ENCODE measurements at places on chromosomes 16 and 17.

DNA sequence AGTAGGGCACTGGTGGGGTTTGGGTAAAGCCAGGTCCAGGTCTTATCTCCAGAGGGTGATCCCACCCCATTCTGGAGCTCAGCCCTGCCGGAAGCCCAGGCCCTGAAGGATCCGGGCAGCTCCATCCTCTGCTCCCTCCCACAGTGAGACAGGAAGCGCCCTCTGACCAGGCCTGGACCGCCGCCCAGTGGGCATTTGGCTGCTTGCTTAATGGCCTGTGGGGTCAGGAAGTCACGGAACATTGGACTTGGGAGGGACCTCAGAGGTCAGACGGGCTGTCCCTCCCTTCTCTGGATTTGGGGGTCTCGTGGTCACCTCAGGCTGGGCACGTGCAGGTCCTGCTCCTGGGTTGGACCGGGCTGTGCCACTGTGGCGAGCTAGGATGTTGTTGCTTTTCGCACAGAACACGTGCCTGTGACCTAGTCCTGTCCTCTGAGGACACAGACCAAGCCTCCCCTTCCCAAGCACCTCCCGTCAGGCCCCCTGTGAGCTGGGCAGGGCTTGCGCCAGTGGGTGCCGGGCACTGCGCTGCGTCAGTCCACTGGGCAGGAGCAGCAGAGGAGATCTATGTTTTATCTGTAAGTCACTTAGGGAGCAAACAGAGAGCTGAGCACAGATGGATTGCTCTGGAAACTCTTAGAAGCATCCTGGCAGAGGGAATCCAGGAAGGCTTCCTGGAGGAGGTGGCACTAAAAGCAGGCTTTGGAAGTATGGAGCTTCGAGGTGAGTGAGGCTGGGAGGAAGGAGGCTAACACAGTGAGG is 49.4 kb upstream of the GSE1 start:
- no peak for DNase-seq

DNA sequence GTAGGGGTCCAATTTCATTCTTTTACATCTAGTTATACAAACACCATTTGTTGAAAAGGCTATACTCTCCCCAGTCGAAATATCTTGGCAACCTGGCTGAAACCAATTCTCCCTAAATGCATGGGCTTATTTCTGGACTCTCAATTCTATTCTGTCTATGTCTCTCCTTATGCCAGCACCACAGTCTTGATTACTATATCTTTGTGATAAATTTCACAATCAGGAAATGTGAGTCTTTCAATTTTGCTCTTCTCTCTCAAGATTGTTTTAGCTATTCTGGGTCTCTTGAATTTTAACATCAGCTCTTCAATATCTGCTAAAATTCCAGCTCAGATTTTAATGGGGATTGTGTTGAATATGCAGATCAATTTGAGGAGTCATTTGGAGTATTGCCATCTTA is 5.9 kb upstream of the TRIM25 start:
- no peak for DNase-seq

GRCh38 chr16:368388-369158 is 1.8 kb downstream of the MRPL28 start:
- DNase-seq: no peak

- DNase-seq: no peak
Observed at GRCh38 chr16:89319631-89319885, 102.1 kb downstream of the ZNF778 start.
